ENCODE measurements at places on chromosomes 3 and 15. TPM values are rescaled to one million over a fixed set of nuclear protein-coding genes. Genes with fewer than 3 reads are reported as not detected.

GRCh38 chr3:9450991-9451390 lies 53.6 kb downstream of the SETD5 start:
- no peak overlapping the region for H3K4me3 ChIP-seq
- peaks cover 49% of the 10 kb centered on the region for H3K36me3 ChIP-seq
- H3K27ac ChIP-seq, result no peak overlapping the region
- H3K4me1 ChIP-seq, result peaks cover 19% of the 10 kb centered on the region
- no peak for DNase-seq

DNA sequence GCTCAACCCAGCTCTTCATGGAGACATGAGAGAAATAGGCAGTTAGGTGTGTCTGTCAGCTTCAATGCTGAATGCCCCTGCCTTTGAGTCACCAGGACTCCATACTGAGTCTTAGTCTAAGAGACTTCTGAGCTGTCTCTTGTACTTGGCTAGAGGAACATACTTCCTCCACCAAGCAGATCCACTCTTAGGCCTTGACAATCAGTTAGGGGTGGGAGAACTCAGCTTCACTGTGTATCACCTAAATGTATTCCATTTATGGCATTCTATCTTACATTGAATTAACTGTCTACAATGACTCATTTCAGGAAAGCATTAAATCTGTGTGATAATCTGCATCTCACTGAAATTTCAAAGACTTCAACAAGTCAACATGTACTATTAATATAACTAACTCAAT lies 66.0 kb downstream of the STAC start:
- no peaks in the 10 kb centered on the region for H3K27me3 ChIP-seq
- no peaks in the 10 kb centered on the region for H3K36me3 ChIP-seq
- DNase-seq, result no peak
- no peaks in the 10 kb centered on the region for H3K4me1 ChIP-seq
- H3K27ac ChIP-seq, result no peak overlapping the region
- H3K4me3 ChIP-seq, result no peak overlapping the region

The GP9 gene
- total RNA-seq, result not detected

The CASR gene
- not detected for total RNA-seq

DNA sequence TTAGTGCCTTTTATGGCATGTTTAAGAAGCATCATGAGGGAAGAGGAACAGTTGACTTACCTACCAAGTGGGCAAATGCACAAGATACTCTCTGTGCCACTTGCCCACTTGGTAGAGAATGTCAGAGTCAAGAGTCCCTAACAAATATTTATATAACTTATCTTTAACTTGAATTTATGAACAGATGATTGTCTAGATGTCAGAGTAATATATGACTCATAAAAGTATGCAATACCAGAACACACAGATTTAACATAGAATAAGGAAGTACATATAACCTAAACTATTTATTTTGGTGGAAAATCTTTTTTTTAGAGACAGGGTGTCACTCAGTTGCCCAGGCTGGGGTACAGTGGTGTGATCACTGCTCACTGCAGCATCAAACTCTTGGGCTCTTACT lies 130.0 kb upstream of the NANOGP8 start:
- H3K4me1 ChIP-seq, result no peaks in the 10 kb centered on the region
- H3K4me3 ChIP-seq, result no peak overlapping the region
- H3K36me3 ChIP-seq, result no peaks in the 10 kb centered on the region
- no peaks in the 10 kb centered on the region for H3K27me3 ChIP-seq

DNA sequence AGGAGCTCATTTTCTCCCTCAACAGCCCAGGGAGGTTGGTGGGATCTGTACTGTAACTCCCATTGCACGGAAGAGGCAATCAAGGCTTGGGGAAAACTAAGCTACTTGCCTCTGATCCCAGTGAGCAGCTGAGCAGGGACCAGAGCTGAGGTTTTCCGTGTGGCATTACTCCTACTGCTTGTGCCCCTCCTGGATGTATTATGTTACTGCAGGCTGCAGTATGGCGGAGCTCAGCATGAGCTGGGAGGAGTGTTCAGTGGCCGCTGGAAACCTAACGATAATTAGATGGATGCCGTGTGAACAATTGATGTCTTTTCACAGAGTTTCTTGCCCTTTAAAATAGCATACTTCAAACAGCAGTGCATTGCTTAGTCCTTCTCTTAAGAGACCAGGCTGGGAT lies 2.0 kb upstream of the TPRG1 start:
- no peak overlapping the region for H3K4me3 ChIP-seq
- DNase-seq, result no peak
- no peak overlapping the region for H3K27ac ChIP-seq
- H3K36me3 ChIP-seq, result no peaks in the 10 kb centered on the region
- no peaks in the 10 kb centered on the region for H3K4me1 ChIP-seq

- no peak for DNase-seq
- no peaks in the 10 kb centered on the region for H3K36me3 ChIP-seq
- no peaks in the 10 kb centered on the region for H3K4me1 ChIP-seq
- no peak overlapping the region for H3K4me3 ChIP-seq
- no peak overlapping the region for H3K27ac ChIP-seq
These were observed 1.2 kb downstream of the BNC1 start for GRCh38 chr15:83283138-83283812.

- H3K27me3 ChIP-seq, result no peaks in the 10 kb centered on the region
- H3K4me3 ChIP-seq, result no peak overlapping the region
- no peak overlapping the region for H3K27ac ChIP-seq
- no peak for DNase-seq
- no peaks in the 10 kb centered on the region for H3K4me1 ChIP-seq
- H3K36me3 ChIP-seq, result no peaks in the 10 kb centered on the region
These were observed 148.9 kb upstream of the PEX5L start for GRCh38 chr3:180185650-180186049.

DNA sequence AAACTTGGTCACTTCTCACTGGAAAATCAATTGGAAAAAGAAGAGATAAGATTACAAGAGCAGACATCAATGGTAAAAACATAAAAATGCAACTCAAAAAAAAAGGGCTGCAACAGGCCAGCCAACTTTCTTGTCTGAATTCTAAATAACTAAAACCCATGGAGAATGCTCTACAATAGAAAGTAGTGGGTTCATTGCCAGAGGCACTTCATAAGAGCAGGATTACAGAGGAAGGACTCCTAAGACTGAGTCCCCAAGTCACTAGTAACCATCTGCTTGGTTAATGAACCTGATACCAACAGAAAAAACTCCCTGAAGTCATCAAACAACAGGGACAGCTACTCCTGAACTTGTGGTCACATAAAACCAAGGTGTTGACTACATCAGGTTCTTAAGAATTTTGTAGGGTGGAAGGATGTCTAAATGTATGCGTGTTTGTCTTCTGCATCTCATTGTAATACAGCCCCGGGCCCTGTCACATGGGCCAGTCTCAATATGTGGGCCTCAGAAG lies 148.6 kb downstream of the IMPG2 start:
- H3K27me3 ChIP-seq, result no peaks in the 10 kb centered on the region
- H3K27ac ChIP-seq, result no peak overlapping the region
- no peak overlapping the region for H3K4me3 ChIP-seq

The RFTN1 gene
- 59.7 TPM for total RNA-seq

The ITIH1 gene
- not detected for total RNA-seq

Measured in CD4-positive, alpha-beta memory T cell (primary cell).